ENCODE measurements at places on chromosomes 2 and 18.

DNA sequence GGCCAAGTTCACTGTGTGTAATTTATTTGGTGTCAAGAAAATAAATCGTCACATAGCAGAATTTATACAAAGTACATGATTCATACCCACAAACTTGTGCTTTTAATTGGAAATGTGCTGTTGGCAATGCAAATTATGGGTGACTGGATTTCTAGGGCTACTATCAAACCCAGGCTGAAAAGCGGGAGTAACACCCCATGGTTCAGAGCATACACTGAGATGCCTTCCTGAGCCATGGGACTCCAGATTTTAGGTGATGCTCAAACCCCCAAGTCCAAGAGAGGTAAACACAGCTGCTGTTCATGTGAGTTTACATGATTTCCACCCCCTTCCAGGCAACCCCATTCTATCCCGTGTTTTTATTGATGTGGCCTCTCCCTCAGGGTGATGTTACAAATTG, 565.9 kb upstream of the ID2 start:
- DNase-seq, result no peak

DNA sequence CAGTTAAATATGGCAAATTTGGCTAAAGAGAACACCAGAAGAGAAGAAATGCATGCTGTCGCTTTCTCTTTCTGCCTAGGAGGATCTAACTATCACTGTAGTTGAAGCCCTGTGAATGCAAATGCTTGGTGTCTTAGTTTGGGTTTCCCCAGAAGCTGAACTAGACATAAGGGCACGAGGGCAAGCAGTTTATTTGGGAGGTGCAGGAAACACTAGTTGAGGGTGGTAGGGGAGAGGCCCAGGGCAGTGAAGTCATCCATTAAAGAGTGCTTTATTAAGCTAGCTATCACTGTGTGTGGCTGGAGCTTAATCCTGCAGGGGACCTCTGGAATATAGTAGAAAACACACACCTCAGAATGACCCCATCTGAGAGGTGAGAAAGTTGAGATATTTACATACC, 639.8 kb upstream of the ZEB2 start:
- DNase-seq, result no peak

GRCh38 chr2:161307676-161308075, 549 bp upstream of the PSMD14 start:
- no peak for DNase-seq

- no peak for DNase-seq
Observed at GRCh38 chr18:59659508-59660170, 37.6 kb downstream of the CCBE1 start.

GRCh38 chr18:51802569-51803428, 537.2 kb upstream of the DCC start:
- no peak for DNase-seq

GRCh38 chr2:9965119-9965822, 13.8 kb downstream of the GRHL1 start:
- no peak for DNase-seq

DNA sequence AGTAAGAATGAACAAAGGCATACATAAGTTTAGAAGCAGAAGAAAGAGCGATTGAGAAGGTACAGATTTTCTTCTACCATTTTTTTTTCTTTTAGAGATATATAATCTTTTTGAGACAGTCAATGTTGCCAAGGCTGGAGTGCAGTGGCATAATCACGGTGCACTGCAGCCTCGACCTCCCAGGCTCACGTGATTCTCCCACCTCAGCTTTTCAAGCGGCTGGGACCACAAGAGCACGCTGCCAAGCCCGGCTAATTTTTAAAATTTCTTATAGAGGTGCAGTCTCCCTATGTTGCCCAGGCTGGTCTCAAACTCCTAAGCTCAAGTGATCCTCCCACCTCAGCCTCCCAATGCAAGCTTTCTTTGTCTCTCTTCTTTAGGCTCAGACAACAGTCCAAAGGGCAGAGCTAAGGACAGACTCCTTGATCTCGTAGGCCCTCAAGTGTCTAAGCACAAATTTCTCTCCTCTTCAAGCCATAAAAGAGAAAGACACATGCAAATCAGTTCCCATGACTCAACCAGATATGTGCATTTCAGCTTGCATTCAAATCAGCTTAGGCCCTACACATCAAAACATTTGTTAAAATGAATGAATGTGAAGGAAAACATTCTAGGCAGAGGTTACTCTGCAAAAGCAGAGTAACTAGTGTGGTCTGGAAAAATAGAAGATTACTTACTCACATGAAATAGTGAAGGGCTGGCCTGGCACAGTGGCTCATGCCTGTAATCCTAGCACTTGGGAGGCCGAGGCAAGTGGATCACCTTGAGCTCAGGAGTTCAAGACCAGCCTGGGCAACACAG, 18.0 kb downstream of the ITSN2 start:
- no peak for DNase-seq

DNA sequence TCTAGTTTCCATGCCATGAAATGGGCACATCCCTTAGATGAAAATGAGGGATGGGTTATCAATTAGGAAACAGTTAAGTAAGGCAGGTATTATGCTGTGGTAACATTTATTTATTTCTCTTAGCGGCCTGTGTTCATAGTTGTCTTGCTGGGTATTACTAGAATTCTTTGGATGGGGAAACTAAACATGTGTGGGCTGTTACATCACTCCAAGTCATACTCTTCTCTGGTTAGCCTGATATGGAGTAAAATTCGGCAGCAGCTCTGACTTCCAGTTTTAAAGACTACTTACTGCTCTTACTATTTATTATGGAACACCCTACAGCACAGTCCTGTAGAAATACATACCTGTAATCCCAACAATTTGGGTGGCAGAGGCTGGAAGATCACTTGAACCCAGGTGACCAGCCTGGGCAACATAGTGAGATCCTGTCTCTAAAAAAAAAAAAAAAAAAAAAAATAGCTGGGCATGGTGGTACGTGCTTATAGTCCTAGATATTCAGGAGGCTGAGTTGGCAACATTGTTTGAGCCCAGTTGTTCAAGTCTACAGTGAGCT, 33.1 kb upstream of the RASGRP3 start:
- DNase-seq, result no peak

- DNase-seq, result no peak
Observed at GRCh38 chr2:154710078-154710477, 11.6 kb downstream of the KCNJ3 start.

- DNase-seq, result no peak
Observed at GRCh38 chr2:144357623-144358373, 162.1 kb downstream of the ZEB2 start.

- DNase-seq, result no peak
Observed at GRCh38 chr2:106581755-106582147, 94.6 kb downstream of the CD8B2 start.

Measured in D721Med (cell line).